PC-9 (cell line): ENCODE measurements at places on chromosomes 6 and 20.

DNA sequence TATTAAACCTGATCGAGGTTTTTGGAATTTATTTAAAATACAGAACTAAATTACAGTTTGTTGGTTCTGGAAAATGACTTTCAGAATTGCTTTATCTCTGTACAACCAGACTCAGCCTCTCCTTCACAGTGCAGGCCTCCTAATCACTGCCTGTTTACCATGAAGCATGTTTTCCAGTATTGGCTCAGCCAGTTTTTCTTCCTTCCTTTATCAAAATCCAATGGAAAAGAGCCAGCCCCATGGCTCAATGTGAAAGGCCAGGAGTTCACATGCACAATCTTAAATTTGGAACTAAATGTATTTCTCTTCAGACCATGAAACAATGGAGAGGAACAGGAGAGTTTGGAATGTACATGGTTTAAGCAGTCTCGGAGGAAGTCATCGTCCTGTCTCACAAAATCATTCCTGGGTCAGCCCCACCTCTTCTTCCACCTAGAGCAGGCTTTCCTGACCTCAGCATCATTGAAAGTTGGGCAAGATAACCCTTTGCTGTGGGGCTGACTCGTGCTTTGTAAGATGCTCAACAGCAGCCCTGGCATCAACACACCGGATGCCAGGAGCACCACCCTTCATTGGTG lies 680.9 kb upstream of the AGPAT4 start:
- no peak for DNase-seq

DNA sequence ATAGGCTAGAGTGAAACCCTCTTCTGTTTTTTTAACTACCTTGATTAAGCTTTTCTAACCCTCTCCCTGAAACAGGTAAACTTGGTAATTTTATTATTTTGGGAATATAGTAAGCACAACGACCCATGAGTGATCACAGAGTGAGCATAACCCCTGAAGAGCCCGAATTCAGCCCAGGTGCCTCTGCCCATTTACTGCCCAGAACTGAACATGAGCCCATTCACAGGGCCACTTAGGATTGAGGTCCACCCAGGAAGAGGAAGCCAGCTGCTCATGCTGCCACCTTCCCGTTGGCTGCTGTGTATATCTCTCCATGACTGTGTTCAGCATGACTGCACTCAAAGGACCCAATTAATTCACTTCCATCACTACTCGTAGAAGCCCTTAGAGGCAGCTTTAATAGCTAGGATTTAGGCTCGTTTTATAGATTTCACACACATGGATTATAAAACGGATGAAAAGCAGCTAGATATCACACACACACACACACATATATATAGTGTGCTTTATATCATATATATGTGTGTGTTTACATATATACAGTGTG lies 8.3 kb upstream of the PDE10A start:
- DNase-seq: no peak

DNA sequence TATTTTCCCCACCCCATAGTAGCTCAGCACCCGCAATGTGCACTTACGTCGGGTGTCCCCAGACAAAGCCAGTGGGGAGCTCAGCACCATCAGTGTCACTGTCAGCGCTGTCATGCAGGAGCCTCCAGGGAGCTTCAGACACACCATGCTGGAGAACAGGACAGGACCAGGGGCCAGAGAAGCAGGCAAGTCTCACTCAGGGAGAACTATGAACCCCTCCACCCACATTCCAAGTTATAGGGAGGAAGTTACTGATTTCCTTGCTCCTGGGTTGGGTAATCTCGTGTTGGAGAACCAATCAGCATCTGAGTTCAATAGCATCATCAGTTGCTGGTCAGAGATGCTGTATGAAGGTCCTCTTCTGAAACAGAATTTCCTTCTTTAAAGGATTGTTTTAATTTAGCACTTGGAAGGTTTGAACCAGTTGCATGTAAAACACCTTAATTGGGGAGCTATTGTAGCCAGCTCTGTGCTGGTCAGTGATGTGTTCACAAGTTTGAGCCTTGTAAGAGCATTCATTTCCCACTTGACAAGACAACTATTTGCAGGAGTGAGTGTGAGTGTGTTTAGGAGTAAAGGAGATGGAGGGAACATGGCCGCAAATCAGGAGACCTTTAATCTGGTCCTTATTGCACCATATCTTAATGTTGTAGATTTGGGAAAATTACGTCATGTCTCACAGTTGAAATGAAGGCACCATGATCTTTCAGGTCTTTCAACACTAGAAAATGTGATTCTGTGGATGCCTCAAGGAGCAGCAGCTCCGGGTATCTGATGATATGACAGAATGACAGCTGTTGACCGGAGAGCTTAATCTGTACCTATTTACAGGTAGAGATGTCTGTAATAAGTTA lies at the start of gene HLA-DRB1:
Gene HLA-DRB1 (minus strand): TSS at position 253 of the 854 bp plus-strand sequence. CDS start 106 bp downstream, at position 147.
- no peak for DNase-seq

DNA sequence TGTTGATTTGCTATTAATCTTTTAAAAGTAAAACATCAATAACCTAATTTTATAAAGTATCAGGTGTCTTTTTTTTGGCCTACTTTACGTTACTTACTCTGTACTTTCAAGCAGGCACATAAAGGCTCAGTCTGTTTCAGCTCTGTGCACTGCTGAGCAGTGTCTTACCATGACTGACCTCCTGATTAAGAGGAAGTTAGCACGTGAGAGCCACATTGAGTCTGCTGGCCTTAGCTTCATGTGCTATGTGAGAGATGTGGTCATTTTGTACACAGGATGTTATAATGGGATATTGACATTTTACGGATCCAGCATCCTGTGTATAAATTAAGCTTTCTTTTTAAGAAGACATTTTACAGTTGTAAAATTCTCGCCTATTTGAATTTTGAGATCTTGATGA lies 31.9 kb downstream of the ARID1B start:
- DNase-seq: no peak
